ENCODE measurements at places on chromosomes 16 and 17.

DNA sequence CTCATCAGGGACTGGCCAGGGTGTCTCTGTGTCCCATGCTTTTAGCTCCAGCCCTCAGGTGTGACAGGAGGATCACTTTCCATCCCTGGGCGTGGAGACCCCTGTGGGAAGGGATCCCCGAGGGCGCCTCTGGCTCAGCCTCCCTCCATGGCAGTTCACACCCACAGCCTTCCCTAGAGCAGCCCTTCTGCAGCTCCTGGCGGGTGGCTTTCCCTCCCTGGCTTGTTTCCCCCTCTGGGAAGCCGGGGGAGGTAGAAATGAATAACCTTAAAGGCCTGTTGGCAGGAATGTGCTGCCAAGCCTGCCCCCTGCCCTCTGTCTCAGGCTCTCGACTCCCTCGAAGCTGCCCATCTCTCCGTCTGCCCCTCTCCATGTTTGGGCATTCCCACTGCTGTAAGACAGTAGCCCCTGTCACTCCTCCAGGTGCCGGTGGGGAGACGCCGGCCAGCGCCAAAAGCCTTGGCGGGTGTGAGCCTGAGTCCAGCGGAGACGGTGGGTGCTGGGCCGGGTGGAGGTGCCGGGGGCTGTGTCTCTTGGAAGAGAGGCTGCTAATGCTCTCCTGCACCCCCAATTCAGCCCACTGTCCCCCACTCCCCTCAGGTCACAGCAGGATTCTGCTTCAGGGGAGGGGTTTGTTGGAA is 2.1 kb upstream of the ATP2A1 start:
- DNase-seq, result no peak

- no peak for DNase-seq
These were observed 23.0 kb downstream of the MGRN1 start for GRCh38 chr16:4647644-4647980.

GRCh38 chr17:17355426-17355825 is 52.3 kb downstream of the NT5M start:
- no peak for DNase-seq

GRCh38 chr16:57957673-57958392 is 13.1 kb downstream of the CNGB1 start:
- no peak for DNase-seq

GRCh38 chr17:58621174-58621573 is 70.7 kb downstream of the TEX14 start:
- no peak for DNase-seq

- no peak for DNase-seq
These were observed 128.9 kb downstream of the DYNLRB2 start for GRCh38 chr16:80669673-80670072.

- no peak for DNase-seq
These were observed 17.5 kb downstream of the CIBAR2 start for GRCh38 chr16:85094812-85095211.

DNA sequence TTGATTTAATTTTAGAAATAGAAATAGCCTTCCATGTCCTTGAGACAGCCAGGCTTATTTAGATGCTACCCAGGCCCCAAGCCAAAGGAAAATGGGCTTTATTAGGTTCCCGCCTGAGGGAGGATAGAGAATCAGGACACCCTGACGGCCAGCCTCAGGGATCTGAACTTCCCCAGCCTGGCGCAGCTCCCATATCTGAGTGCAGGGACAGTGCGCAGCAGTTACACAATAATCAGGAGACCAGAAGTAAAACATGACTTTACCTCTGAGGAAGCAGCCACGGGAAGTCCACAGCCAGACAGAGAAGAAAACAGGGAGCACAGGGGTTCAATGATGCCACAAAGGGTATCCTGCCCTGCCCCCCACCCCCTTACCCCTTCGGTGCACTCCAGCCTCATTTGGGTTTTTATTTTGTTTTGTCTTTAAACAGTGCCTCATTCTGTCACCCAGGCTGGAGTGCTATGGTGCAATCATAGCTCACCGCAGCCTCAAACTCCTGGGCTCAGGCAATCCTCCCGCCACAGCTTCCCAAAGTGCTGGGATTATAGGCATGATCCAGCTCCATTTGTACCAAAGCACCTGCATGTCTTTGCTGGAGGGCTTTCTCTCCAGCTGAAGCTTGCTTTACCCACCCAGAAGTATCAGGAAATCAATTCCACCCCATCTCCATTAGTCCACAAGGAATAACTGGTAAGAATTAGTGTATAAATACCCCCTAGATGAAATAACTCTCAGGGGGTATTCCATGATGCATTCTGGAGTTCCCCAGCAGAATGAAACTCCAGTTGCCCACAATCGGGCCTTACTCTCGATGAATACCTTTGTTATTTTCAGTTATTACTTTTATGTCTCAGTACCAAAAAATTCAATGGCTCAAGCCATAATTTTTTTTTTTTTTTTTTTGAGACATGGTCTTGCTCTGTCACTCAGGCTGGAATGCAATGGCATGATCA is 21.9 kb downstream of the ORC6 start:
- DNase-seq, result no peak

GRCh38 chr16:85521552-85522307 is 91.4 kb upstream of the GSE1 start:
- no peak for DNase-seq

- no peak for DNase-seq
These were observed 211.7 kb downstream of the FTO start for GRCh38 chr16:53915452-53916160.

- no peak for DNase-seq
These were observed 5.6 kb upstream of the TMEM88 start for GRCh38 chr17:7849130-7849750.

DNA sequence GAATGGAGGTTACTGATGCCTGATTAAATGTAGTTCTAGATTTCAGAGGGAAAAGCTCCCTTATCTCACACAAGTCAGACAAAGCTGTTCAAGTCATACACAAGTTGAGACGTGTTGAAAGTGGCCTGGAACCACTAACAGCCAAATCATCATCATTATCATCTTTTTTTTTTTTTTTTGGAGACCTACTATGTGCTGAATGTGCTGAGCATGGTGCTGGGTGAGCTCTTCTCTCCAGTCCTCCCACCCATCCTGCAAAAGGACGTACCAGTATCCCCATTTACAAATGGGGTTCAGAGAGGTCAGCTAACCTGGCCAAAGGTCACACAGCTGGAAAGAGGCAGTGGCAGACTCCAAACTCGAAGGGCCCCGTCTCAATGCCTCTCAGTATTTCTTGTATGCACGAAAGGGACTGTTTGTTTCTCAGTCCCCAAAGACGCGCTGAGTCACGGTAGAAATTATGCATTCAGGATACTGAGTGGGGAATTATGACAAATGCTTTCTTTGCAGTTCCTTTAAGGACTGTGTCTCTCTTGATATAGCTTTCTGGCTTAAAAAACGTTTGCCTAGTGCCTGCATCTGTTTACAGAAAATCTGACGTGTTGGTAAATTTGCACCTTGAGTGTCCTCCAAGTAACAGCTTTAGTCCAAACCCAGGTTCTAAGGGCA is 235.5 kb downstream of the XYLT1 start:
- no peak for DNase-seq

- DNase-seq, result no peak
These were observed 8.8 kb downstream of the TAX1BP3 start for GRCh38 chr17:3659541-3660111.

- no peak for DNase-seq
These were observed 724.9 kb upstream of the SOX9 start for GRCh38 chr17:71395901-71396300.

DNA sequence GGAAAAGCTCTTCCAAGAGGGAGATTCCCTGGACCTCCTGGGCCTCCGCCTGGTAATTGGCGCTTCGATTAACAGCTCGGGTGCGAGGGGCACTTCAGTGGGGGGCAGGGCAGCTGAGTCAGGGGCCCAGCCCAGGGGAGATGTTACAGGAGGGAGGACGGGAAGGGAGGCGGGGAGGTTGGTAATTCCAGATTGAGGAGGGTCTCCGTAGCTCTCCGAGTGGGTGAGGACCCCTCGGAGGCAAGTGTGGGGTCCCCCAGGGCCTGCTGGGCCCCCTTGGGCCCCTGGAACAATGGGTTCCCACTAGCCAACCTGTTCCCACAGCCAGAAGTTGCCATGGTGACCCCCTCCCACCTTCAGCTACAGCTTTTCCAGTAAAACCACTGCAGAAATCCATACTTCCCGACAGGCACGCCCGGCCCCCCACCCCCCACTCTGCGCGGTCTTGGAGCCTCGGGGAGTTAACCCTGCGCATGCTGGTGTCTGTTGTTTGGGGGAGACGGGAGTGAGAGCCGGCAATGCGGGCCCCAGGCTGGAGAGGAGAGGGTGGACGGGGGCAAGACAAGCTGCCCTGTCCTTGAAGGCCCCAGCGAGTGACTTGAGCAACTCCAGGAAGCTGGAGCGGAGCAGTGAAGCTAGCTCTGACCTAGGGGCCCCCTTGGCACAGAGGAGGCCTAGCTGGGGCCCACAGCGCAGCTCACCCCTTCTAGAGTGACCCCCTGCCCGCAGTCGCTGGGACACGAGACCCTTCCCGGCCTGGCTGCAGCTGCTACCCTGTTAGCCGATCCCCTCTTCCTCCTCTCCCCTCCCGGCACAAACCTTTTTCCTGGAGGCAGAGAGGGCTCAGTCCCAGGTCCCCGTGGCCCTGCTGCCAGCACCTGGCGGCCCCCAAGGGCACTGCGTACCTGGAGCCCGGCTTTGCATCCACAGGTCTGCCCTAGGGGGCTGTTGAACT is 37.8 kb downstream of the TMEM235 start:
- no peak for DNase-seq

DNA sequence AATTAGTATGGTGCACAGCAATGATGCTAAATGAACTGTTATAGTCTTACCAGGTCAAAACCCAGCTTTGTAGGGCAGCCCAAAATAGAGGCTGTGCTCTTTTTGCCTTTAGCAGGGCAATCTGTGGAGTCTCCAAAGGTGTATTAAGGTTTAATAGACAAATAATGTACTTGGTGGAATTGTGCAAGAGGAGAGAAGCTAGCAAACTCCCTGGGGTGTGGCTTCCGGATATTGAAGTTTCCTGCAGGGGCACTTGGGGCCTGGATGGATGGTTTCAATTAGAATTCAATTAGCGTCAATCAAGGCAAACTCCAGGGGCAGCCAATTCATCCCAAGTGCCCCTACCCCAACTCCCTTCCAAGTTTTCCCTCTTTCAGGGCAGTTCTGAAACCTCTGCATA is 285.8 kb downstream of the UTP18 start:
- no peak for DNase-seq

DNA sequence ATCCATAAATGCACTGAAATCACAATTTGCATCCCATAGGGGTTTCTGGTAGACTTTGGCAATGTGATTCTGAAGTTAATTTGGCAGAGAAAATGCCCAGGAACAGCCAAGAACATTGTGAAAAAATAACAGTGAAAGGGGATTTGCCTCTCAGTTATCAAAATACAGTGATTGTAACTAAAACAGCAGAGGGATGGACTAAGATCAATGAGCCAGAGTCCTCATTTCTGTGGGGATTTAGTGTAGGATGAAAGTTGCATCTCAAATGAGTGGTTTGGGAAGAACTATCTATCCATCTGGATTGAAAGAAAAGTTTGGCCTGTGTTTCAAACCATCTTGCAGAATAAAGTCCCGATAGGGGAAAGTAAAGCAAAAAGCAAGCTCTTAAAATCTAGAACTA is 28.1 kb downstream of the MYBBP1A start:
- DNase-seq, result no peak

DNA sequence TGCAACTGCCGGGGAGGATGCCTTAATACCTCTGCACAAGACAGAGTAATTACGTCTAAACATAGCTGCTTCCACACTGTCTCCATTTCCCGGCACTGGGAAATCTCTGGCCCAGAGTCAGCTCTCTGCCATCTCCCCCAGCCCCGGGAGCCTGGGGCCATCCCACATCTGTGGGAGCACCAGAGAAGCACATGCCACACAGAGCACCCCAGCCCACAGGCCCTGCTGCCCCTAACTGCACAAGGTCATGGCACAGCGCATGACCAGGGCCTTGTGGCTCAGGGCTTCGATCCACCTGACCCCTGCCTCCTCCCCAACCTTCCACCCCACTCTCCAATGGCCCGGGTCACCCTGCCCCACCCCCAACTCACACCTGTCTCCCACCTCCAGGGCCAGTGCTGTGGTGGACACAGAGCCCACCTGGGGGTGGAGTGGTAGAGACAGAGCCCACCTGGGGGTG is 36.6 kb upstream of the RBFOX3 start:
- DNase-seq, result no peak

DNA sequence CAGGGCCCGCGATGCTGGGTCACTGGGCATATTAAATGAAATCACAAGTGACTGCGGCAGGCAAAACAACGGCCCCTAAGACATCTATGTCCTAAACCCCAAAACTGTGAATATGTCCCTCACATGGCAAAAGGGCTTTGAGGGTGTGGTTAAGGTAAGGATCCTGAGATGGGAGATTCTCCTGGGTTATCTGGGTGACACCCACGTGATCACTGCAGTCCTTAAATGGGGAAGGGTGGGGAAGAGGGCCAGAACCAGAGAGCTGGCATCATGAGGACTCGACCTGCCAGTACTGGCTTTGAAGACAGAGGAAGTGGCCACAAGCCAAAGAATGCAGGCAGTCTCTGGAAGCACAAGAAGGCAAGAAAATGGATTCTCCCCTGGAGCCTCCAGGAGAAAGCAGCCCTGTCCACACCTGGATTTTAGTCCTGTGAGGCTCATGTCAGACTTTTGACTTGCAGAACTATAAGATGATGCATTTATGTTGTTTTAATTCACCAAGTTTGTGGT is 12.5 kb downstream of the COTL1 start:
- DNase-seq, result no peak

GRCh38 chr17:34436607-34437006 is 73.6 kb upstream of the CCL1 start:
- DNase-seq, result no peak

DNA sequence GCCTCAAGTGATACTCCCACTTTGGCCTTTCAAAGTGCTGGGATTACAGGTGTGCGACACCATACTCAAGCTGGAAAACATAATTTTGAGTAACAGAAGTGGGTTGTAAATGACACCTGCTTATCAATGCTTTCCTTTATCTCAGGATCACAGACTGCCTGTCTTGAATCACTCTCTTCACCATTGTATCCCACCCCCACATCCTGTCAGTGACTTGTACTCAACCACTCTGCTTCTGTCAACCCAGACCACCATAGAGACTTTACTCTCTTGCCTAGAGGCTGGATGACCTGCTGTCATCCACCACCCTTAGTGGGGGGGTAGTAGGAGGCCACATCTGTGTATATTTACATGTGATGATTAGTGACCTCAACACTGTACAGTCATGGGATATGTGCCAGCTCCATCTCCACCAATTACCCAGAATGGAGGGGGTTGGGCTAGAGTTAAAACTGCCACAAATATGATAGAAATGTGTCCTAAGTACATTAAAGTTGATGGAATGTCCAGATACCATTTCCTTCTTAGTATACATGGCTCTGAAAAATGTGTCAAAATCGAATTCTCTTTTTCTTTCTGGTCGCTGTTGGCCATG is 338.7 kb downstream of the GRIN2A start:
- DNase-seq, result no peak

DNA sequence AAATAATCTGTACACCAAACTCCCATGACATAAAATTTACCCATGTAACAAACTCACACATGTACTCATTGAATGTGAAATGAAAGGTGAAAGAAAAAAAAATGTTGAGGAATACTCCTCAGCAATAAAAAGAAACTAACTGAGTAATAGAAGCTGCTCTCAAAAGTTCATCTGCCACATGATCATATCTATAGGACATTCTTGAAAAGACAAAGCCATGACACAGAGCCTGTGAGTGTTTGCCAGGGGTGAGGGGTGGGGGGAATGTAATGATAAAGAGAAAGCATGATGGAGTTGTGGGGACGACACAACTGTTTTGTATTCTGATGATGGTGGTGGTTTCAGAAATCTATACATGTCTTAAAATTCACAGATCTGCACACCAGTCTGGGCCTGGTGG is 52.2 kb upstream of the TMC5 start:
- DNase-seq, result no peak
